WTC11 (cell line): ENCODE measurements at places on chromosomes 13 and 19. TPM values are rescaled to one million over a fixed set of nuclear protein-coding genes. Genes with fewer than 3 reads are reported as not detected.

OR7C1 gene
- not detected in 3 replicates for total RNA-seq

TSEN34 gene
- total RNA-seq, result 32.0 to 34.3 TPM (median 32.5 TPM) in 3 replicates

CARM1 gene
- 125 to 126 TPM (median 126 TPM) in 3 replicates for total RNA-seq

RGS9BP gene
- 0.24 to 0.41 TPM (median 0.37 TPM) in 3 replicates for total RNA-seq

LILRA1 gene
- total RNA-seq, result not detected in 3 replicates

FSD1 gene
- total RNA-seq, result 61.3 to 69.2 TPM (median 65.7 TPM) in 3 replicates

CYP4F3 gene
- total RNA-seq, result 0.04 to 0.14 TPM (median 0.05 TPM) in 3 replicates

ZNF543 gene
- total RNA-seq, result 8.3 to 8.9 TPM (median 8.4 TPM) in 3 replicates

ZNF544 gene
- 52.8 to 63.8 TPM (median 59.2 TPM) in 3 replicates for total RNA-seq

KPTN gene
- 24.5 to 30.2 TPM (median 29.5 TPM) in 3 replicates for total RNA-seq

ZNF71 gene
- 6.7 to 8.0 TPM (median 7.0 TPM) in 3 replicates for total RNA-seq

ZNF667 gene
- total RNA-seq, result 9.7 to 14.4 TPM (median 10.8 TPM) in 3 replicates

ATCAY gene
- total RNA-seq, result 21.1 to 23.5 TPM (median 21.3 TPM) in 3 replicates

FAM124A gene
- total RNA-seq, result 41.2 to 45.8 TPM (median 41.6 TPM) in 3 replicates

CASP14 gene
- total RNA-seq, result not detected in 3 replicates

HRC gene
- total RNA-seq, result 1.9 to 5.0 TPM (median 4.6 TPM) in 3 replicates

UHRF1 gene
- total RNA-seq, result 37.9 to 42.5 TPM (median 38.1 TPM) in 3 replicates

PET100 gene
- total RNA-seq, result 111 to 126 TPM (median 122 TPM) in 3 replicates

ZNF430 gene
- 10.2 to 12.3 TPM (median 10.6 TPM) in 3 replicates for total RNA-seq

SNRPD2 gene
- total RNA-seq, result 739 to 792 TPM (median 784 TPM) in 3 replicates

KLHL1 gene
- not detected in 3 replicates for total RNA-seq

CBY2 gene
- 0.50 to 0.74 TPM in 2 of 3 replicates, not detected in the other for total RNA-seq

RDH8 gene
- 0.27 TPM in 1 of 3 replicates, not detected in the others for total RNA-seq

VSTM2B gene
- total RNA-seq, result 1.7 to 3.2 TPM (median 2.2 TPM) in 3 replicates

DAND5 gene
- total RNA-seq, result 0.18 to 0.23 TPM (median 0.22 TPM) in 3 replicates

POU2F2 gene
- 6.0 to 7.7 TPM (median 6.6 TPM) in 3 replicates for total RNA-seq

ZNF43 gene
- 37.9 to 55.2 TPM (median 38.5 TPM) in 3 replicates for total RNA-seq

PSPN gene
- 1.9 to 3.5 TPM (median 2.9 TPM) in 3 replicates for total RNA-seq

PLEKHG2 gene
- total RNA-seq, result 62.3 to 72.0 TPM (median 63.6 TPM) in 3 replicates

CEACAM16 gene
- not detected in 3 replicates for total RNA-seq

IGLON5 gene
- total RNA-seq, result 41.2 to 64.1 TPM (median 60.2 TPM) in 3 replicates

SAMD1 gene
- total RNA-seq, result 113 to 131 TPM (median 116 TPM) in 3 replicates

ZNF837 gene
- total RNA-seq, result 3.4 to 4.9 TPM (median 4.6 TPM) in 3 replicates

C13orf42 gene
- 6.3 to 8.2 TPM (median 7.0 TPM) in 3 replicates for total RNA-seq

TMC4 gene
- total RNA-seq, result 9.3 to 14.7 TPM (median 13.8 TPM) in 3 replicates

PTGER1 gene
- total RNA-seq, result 0.68 to 1.2 TPM (median 0.87 TPM) in 3 replicates

KISS1R gene
- total RNA-seq, result 2.9 to 4.4 TPM (median 3.6 TPM) in 3 replicates

RYR1 gene
- 19.8 to 24.2 TPM (median 21.1 TPM) in 3 replicates for total RNA-seq

UNC13A gene
- 40.7 to 42.9 TPM (median 41.1 TPM) in 3 replicates for total RNA-seq

ONECUT3 gene
- total RNA-seq, result 0.04 TPM in 1 of 3 replicates, not detected in the others

MYH14 gene
- total RNA-seq, result 25.8 to 33.5 TPM (median 31.2 TPM) in 3 replicates

FAM83E gene
- total RNA-seq, result 6.6 to 8.8 TPM (median 6.8 TPM) in 3 replicates
